Activated T-cell treated with anti-CD3 and anti-CD28 coated beads, Interleukin-2, amount 50 U/mL, for 4 hours (primary cell): ENCODE measurements at places on chromosomes 7 and 10. TPM values are rescaled to one million over a fixed set of nuclear protein-coding genes. Genes with fewer than 3 reads are reported as not detected.
A peak's percentile ranks its signal among the peaks of the same experiment; 100 is the strongest.

The CALN1 gene
- total RNA-seq = 0.10 TPM

- no peak for DNase-seq
Observed at GRCh38 chr10:103986360-103986759, 19.4 kb downstream of the SLK start.

- DNase-seq = peak; percentile 6
Observed at GRCh38 chr10:13340626-13341376, 7.3 kb downstream of the SEPHS1 start.

DNA sequence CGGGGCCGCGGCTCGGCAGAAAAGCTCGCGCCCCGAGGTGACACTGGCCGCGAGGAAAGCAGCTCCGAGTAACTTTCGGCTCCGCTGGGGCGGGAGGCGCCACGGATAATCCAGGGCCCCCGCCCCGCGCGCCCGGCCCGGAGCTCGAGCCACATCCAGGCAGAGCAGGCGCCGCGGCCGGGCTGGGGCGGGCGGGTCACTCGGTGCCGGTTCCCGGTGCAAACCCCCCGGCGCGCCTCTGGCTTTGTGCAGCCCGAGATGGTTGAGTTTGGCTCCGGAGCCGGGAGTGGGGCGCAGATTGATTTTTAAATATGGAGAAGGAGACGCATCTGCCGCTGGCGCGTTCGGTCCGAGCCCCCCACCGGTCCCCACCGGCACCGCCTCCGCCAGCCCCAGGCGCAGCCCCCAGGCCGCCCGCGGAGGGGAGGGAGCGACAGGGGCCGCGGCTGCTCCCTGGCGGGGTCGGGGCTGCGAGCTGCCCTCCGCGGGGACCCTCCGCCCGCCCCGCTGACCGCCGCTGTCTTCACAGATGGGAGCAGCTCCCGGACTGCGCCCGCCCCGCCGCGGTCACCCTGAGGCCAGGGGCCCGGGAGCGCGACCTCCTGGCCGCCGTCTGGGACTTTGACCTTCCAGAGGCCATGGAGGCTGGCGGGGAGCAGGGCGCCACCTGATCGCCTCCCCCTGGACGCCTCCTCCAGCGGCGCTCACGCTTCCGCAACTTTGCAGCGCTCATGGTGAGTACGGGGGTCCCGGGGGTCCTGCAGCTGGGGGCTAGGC lies 643 bp downstream of the ADGRA1 start:
- no peak for DNase-seq

The CPA2 gene
- 0.55 TPM for total RNA-seq

- no peak for DNase-seq
Observed at GRCh38 chr7:98996150-98996552, 117.8 kb downstream of the TRRAP start.

DNA sequence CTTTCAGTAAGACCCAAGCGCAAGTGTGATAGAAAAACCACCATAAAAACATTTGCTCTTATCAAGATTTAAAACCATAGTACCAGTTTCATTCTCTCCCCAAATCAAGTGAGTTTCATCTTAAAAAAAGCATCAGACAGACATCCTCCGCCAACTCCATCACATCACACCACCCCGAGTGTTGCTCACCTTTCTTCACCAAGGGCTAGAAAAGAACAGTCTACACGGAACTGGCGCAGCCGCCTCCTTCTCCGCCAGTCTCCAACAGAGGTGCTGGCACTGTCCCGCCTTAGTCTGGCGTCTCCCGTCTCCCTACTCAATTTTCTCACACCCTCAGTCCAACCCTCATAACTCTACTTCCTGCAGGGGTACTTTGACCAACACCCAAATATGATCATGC lies 46.9 kb upstream of the WIPI2 start:
- DNase-seq = peak; percentile 41

The UCN3 gene
- not detected for total RNA-seq

GRCh38 chr7:53350241-53350640 lies 314.8 kb downstream of the POM121L12 start:
- no peak for DNase-seq

The FGFR2 gene
- 0.48 TPM for total RNA-seq

GRCh38 chr10:104072786-104073185 lies 12.9 kb downstream of the COL17A1 start:
- no peak for DNase-seq

The GOLGA7B gene
- total RNA-seq = 0.28 TPM

- no peak for DNase-seq
Observed at GRCh38 chr7:44094883-44095592, 9.1 kb upstream of the AEBP1 start.
